ENCODE measurements at places on chromosomes 3 and 15.
A peak's percentile ranks its signal among the peaks of the same experiment; 100 is the strongest.

- peak; percentile 28 for DNase-seq
Observed at GRCh38 chr15:44092221-44092620, 102.8 kb downstream of the FRMD5 start.

GRCh38 chr3:192090586-192090985 is 629.6 kb downstream of the PYDC2 start:
- DNase-seq: peak; percentile 12

DNA sequence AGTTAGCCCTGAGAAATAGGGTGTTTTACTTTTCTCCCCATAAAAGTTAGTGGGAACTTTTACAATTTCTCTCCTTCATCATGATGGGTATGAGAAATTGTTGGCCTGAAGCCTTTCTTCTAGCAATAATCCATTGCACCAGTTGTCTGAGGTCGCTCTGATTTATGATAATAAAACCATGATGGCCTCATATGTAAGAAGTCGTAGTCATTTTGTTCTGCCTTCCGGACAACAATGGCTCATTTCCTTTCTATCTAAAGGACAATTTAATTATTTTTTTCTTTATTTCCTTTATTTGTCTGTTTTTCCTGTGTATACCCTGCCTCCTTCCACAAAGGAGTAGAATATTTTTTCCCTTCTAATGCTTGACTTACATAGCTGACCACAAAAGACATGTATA is 31.6 kb upstream of the GNB4 start:
- DNase-seq: no peak

- DNase-seq: no peak
Observed at GRCh38 chr3:131998027-131998426, 36.8 kb downstream of the CPNE4 start.

GRCh38 chr15:82130248-82130647 is 84.4 kb upstream of the MEX3B start:
- DNase-seq: no peak

DNA sequence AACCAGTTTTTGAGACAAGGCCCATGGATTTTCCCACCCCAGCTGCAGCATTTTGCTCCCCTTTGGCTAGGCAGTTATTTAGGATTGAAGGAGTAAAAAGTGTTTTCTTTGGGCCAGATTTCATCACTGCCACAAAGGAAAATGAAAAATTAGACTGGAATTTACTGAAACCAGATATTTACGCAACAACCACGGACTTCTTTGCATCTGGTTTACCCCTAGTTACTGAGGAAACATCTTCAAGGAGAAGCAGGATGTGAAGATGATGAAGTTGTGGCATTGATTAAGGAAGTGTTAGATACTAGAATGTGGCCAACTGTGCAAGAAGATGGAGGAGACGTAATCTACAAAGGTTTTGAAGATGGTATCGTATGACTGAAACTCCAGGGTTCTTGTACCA is 165.2 kb upstream of the MYRIP start:
- DNase-seq: peak; percentile 79

DNA sequence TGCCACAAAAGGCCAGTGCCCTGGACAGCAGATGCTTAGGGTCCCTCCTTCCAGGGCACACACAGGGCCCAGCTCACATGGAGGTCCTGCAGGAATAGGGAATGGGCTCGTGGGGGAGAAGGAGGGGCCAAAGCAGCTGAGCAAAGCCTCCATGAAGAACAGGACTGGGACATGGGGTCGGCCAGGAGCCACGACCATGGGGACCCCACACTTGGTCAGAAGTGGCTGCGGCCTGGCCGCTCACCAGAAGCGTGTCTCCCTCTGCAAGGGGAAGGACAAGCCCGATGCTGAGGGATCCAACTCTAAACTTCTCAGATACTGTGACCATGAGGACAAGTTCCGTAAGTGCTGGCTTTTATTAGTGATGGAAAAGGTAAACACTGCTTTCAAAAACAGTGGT is 15.3 kb downstream of the RBPMS2 start:
- DNase-seq: no peak

DNA sequence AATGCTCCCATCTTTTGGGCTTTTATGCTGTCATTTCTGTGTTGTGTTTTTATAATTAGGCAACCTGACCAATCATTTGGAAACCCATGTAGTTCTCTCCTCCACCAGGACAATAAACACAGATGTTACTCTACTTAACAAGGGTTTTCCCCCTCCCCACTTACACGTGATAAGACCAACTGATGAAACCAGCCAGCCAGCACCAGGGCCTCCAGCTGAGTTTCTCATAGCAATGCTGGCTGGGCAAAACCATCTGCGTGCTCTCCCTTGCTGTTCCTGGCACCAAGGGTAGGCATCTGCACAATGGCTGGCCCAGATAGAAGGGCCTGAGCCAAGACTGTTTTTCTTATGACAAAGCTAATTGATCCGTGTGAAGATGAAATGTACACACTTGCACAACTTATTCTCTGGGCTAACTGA is 310.4 kb downstream of the PLCL2 start:
- peak; percentile 50 for DNase-seq

GRCh38 chr3:162517110-162517509 is 1020.5 kb downstream of the OTOL1 start:
- DNase-seq: no peak

DNA sequence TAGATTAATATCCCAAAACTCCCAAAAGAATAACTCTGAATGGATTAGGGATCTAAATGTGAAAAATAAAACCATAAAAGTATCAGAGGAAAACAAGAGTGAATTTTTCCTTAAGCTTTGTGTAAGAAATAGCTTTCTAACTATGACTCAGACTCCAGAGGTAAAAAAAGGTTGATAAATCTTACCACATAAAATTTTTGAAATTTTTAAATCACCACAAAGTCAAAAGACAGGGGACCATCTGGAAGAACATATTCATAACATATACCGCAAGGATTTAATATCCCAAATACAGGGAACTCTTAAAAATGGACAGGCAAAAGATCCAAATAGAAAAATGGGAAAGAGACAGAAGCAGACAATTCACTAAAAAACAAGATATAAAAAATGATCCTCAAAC is 145.0 kb downstream of the ARNT2 start:
- peak; percentile 86 for DNase-seq

- DNase-seq: no peak
Observed at GRCh38 chr3:14422016-14422963, 19.9 kb downstream of the SLC6A6 start.

- DNase-seq: peak; percentile 83
Observed at GRCh38 chr15:64092864-64093626, 593 bp downstream of the CIAO2A start.

DNA sequence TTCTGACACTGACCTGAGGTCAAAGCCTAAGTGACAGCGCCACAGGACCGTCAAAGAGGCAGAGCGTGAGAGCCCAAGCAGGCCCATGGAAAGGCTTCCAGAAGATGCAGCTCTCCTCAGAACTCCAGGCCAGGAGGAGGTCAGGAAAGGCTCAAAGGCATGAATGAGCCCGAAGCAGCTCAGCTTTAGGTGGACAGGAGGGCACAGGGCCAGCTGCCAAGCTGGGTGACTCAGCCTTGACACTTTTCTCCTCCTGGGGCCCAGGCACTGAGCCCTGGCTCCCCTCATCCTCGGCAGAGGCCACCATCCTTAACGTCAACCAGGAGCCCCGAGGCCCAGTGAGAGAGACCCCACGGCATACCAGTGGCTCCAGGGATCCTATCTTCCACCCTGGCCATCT is 62.9 kb downstream of the ADCY5 start:
- peak; percentile 11 for DNase-seq

GRCh38 chr15:62770752-62771151 is 271.8 kb upstream of the TPM1 start:
- DNase-seq: peak; percentile 79
